ENCODE measurements at places on chromosomes 12 and 14.

DNA sequence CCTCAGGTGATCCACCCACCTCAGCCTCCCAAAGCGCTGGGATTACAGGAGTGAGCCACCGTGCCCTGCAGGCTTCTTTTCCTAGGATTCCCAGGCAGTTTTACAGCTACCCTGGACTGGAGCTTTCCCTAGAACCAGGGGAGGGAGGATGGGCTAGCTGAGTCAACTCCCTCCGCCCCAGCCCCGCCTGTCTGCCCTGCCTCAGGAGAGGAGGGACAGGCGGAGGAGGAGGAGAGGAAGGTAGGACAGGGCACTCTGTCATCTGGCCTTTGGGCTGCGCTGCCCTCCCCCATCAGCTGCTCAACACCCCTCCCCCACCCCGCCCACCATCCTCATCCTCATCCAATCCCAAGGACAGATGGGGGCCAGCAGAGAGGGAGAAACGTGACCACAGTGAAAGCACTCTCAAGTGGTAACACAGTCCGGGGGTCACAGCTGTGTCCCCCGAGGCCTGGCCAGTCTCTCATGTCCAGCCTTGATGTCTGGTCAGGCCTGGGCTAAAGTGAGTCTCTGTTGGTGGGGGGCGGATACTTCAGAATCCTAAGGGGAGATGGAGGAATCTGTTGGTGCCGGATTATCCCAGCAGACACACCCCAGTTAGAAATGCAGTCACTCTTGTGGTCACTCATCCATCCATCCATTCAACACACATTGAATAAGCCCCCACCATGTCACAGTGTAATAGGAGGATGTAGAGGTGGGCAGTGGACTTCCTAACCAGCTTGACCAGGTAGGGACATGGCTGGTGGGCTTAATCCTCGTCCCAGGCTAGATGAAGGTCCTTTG, 12.3 kb downstream of the FIGNL2 start:
- no peak for DNase-seq

- no peak for DNase-seq
Observed at GRCh38 chr14:95830386-95830785, 46.2 kb upstream of the TUNAR start.

DNA sequence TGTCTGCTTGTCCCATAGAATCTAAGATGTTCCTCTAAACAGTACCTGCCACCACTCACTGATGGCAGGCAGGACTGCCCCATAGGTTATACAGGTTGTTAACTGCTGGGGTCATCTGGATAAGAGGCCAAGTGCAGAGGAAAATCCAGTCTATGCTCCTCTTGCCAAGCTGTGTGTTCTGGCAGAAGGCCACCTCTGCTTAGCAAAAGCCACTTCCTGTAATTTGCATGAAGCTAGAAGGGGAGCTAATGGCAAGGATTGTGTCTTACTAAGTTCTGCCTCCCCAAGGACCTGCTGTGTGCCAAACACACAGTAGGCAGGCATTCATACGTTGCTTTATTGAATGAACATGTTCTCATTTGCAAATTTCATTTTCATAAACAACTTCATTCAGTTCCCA, 445.4 kb downstream of the BCL11B start:
- DNase-seq, result no peak

GRCh38 chr12:103879878-103880277, 38.8 kb upstream of the NT5DC3 start:
- DNase-seq, result no peak

- DNase-seq, result no peak
Observed at GRCh38 chr14:24463884-24464785, 21.6 kb upstream of the SDR39U1 start.

GRCh38 chr14:95125221-95125620, 32.1 kb downstream of the DICER1 start:
- no peak for DNase-seq

- no peak for DNase-seq
Observed at GRCh38 chr12:16955083-16955657, 349.2 kb upstream of the LMO3 start.

GRCh38 chr14:96737881-96738280, 59.3 kb upstream of the VRK1 start:
- DNase-seq, result no peak

- no peak for DNase-seq
Observed at GRCh38 chr12:125610971-125611370, 545.7 kb downstream of the AACS start.

DNA sequence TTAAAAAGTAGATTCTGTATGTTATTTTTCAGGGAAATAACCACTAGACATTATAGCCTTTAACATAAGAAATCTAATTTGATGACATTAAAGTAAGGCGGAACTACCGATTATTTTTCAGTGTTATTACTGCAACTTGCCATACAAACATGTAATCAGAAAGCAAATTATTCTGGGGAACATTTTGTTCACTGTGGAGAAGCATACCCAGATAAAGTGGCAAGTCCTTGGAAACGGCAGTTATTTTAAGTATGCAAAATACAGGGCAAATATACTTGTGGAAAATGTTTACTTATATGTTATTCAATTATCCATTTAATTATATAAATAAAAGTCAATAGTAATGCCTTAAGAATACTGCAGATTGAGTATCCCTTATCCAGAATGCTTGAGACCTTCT, 71.9 kb downstream of the FERMT2 start:
- DNase-seq, result no peak

DNA sequence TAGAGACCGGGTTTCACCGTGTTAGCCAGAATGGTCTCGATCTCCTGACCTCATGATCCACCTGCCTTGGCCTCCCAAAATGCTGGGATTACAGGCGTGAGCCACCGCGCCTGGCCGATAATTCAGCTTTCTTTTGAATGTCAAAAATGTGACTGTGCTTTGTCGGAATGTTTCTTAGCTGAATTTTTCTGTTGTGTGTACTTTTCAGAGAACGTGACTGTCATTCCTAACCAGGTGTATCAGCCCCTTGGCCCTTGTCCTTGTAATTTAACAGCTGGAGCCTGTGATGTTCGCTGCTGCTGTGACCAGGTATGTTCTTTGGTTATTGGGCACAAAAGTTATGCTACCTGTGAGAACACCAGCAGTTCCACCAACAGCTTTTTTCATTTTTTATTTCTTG, 8.1 kb downstream of the TCTN2 start:
- DNase-seq, result no peak

- no peak for DNase-seq
Observed at GRCh38 chr14:69048456-69048855, 69.4 kb upstream of the ACTN1 start.

GRCh38 chr12:6532051-6532926, 2.0 kb upstream of the GAPDH start:
- DNase-seq, result peak; percentile 84

GRCh38 chr12:52413782-52414345, 7.7 kb upstream of the KRT82 start:
- DNase-seq, result no peak

GRCh38 chr12:124764870-124765580, 98.6 kb downstream of the SCARB1 start:
- DNase-seq, result no peak

DNA sequence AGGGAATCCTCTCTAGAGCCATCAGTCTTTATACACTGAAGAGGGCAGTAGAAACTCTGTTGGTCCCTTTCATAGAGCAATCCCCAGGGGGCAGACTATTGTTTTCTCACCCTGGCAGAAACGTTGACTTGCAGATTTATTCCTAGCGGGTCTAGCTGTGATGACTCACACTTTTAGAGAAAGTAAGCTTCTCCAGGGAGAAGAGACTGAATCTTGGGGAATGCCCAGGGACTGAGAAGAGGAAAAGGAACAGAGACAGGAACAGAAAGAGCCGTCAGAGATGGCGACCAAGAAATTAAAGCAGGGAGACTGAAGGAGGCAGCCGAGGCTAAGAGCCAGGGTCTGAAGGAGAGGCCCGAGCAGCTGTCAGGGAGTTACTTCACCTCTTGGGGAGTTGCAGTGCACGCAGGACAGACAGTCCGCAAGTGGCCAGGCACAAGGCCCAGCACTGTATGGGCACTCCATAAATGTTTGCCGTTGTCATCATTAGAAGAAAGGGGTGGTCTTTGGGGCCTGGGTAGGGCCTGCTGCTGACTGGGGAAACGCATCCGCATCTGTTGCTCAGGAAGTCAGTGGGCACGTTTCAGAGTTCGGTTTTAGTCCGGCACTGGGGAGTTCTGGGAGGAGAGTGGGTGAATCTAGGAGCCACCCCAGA, 13.0 kb downstream of the PLEKHG6 start:
- peak; percentile 31 for DNase-seq

GRCh38 chr14:89422181-89422951, 5.3 kb upstream of the FOXN3 start:
- DNase-seq, result peak; percentile 57

DNA sequence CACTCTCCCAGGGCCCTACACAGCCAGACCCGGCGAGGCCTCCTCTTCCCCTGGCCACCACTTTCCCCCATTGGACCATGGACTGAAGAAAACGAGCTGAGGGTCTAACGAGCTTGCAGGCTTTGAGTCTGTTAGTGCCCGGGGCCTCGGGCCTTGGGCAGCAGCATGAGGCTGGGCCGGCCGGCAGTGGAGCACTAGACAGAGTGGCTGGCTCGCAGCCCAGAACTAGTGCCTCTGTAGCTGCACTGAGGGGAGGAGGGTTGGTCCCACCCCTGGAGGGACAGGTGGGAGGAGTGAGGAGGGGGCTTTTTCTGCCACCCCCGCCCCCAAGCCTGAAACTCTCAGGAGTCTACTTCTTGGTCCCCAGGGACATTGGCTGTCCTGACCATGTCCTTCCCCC, 38.7 kb downstream of the SLC6A12 start:
- DNase-seq, result no peak

DNA sequence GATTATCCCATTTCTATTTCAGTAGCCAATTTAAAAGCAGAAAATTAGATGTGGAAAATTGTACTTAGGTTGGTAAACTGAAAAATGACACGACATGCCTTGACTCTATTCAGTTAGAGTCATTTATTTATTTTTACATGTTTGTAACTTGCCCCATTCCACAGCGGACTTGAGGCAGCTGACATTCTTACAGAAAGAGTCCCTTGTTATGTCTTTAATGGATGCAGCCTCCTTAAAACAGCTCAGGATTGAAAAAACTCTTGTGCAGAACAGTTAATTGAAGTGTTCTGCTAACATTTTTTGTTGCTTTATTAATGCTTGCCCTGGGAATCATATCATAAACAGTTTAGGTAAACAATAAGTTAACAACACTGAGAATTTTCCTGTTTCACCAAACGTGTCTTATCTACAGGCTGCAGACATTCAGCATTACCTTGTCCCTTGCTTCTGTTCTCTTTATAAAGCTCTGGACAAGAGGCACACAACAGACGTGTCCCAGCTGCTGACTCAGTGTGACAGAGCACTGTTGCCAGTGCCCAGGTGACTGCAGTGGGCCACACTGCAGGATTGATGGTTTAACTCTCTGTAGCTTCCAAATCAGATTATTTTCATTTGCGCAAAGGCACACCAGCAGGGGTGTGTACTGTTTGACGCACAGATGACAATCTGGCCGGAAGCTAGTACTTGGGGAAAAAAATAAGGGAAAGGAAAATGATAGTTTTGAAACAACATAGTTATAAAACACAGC, 101.6 kb downstream of the PELI2 start:
- no peak for DNase-seq

- DNase-seq, result no peak
Observed at GRCh38 chr12:106093246-106093645, 45.5 kb downstream of the NUAK1 start.

GRCh38 chr12:43309959-43310358, 242.0 kb downstream of the ADAMTS20 start:
- no peak for DNase-seq

DNA sequence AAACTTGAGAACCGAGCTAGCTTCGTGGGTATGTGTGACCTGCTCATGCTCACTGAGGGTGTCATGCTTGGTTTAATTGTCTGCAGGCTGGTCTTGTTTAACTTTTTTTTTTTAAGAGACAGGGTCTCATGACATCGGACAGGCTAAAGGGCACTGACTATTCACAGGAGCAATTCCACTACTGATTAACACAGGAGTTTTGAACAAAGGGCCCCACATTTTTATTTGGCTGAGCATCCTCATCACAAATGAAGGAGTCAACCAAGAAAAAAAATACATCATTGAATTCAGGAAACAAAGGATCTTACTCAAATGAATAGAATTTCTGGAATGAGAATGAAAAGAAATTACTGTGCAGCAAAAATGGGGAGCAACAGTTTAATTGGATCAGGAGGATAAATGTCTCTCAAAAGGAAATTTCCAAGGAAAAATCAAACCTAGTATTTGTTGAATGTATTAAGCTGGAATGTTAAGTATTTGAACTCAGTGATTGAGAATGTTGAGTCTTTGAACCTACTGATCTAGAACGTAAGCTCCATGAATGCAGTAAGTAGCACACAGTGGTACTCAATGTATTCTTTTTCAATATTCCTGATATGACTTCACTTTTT, 20.8 kb upstream of the PYROXD1 start:
- DNase-seq, result no peak

DNA sequence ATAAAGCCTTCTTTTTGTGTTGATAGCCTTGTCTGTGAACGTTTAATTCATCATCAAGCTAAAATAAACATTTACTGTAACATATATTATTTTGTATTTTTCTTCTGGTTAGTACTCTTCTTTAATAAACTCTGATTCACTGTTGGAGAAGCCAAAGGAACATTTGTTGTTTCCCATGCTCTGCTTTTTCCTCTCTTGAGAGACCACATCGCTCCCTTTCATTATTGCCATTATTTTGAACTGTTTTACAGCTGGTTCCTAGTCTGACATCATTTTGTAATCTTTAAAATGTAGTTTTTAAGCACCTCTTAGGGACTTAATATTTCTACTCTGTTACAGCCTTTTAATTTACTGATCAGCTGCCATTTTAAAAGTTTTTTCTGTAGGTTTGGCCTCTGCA, 301.8 kb downstream of the NPAS3 start:
- no peak for DNase-seq

- peak; percentile 95 for DNase-seq
Observed at GRCh38 chr12:49367381-49368239, at the start of gene SPATS2. TSS of gene SPATS2 (plus strand) at chr12:49367462. CDS start at chr12:49461013, 93,551 bp downstream.

GRCh38 chr12:98227162-98227561, 288.2 kb upstream of the TMPO start:
- no peak for DNase-seq

GRCh38 chr12:3303410-3304136, 187.4 kb upstream of the PRMT8 start:
- peak; percentile 3 for DNase-seq

GRCh38 chr14:69635981-69636639, 24.7 kb downstream of the SUSD6 start:
- peak; percentile 70 for DNase-seq

- DNase-seq, result no peak
Observed at GRCh38 chr14:57287745-57288144, 19.0 kb downstream of the AP5M1 start.
